Breast epithelium (tissue), 4 donors: ENCODE measurements at places on chromosomes 11 and 22. TPM values are rescaled to one million over a fixed set of nuclear protein-coding genes. Genes with fewer than 3 reads are reported as not detected.

QSER1 gene
- 34.4 TPM for total RNA-seq

ZBTB16 gene
- total RNA-seq = 358 TPM

LRRC32 gene
- 7.5 TPM for total RNA-seq

- DNase-seq = no peak
Measured at GRCh38 chr11:57373146-57373545, 7.8 kb downstream of the PRG3 start.

DNA sequence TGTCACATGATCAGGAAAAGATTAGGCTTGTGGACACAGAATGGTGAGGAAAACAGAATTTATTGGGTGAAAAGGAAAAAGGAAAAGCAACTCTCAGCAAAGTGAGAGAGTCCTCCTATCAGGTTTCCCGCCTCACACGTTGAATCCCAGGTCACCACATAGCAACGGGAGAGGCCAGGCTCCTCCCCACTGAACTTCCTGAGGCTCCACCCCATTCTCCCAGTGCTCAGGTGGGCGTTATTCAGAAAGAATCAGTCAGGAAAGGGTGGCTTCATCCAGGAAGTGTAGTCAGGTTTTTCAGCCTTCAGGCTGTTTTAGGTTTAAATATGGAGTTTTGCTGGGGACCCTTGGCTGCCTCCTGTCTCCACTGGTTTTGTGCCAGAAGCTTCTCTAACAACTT is 66.9 kb downstream of the SPON1 start:
- DNase-seq = no peak
